SIG-M5 (cell line): ENCODE measurements at places on chromosomes 1 and 21.

GRCh38 chr1:87359586-87359985 lies 30.9 kb downstream of the LMO4 start:
- no peak for DNase-seq

GRCh38 chr1:92240034-92240433 lies 22.3 kb downstream of the C1orf146 start:
- no peak for DNase-seq

GRCh38 chr1:77060000-77060399 lies 159.2 kb downstream of the PIGK start:
- DNase-seq: no peak

DNA sequence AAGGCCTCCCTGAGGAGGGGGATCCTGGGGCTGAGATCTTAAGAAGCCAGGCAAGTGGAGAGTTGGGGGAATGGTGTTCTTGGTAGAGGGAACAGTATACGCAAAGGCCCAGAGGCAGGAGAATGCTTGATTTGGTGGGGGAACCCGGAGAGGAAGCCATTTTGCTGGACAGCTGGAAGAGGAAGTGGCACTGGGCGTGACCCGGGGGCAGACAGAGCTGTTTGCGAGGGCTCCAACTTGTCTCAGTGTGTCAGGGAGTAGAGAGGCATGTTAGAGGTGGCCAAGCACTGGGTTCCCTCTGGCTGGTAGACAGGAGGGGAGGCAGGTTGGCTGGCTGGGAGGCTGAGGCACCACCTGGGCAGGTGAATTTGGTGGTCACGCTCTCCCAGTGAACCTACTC lies 96.3 kb upstream of the ACTL8 start:
- no peak for DNase-seq

- DNase-seq: no peak
These were observed 11.1 kb downstream of the CHD5 start for GRCh38 chr1:6168947-6169586.

DNA sequence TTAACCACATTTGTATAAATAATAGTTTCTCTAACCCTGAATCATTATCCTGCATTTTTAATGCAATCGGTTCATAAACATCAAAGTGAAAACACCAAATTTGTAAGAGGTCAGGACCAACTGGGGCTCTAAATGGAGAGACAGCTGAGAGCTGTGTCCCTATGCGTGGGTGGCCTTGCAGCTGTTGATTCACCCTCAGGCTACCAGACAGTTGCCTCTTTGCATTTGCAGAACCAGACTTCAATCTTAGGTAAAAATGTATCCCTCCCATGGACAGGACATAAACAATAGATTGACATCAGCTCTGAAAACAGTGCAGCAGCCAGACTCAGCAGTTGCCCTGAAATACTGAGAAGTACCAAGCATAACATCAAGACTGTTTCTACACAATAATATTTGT lies 8.8 kb upstream of the TGFB2 start:
- DNase-seq: no peak
